ENCODE measurements at places on chromosomes 1 and 21.

GRCh38 chr1:232012773-232013386, 386.3 kb downstream of the DISC1 start:
- DNase-seq, result no peak

GRCh38 chr21:32765058-32765457, 6.5 kb downstream of the PAXBP1 start:
- DNase-seq, result no peak

- no peak for DNase-seq
Measured at GRCh38 chr1:31633117-31633516, 11.6 kb downstream of the PEF1 start.

GRCh38 chr1:7940745-7941436, at the start of gene TNFRSF9:
TSS of gene TNFRSF9 (minus strand) at chr1:7940839. CDS start at chr1:7939994, 845 bp downstream.
- DNase-seq, result no peak

- DNase-seq, result no peak
Measured at GRCh38 chr1:239426821-239427475, 40.6 kb downstream of the CHRM3 start.

- DNase-seq, result no peak
Measured at GRCh38 chr1:31426249-31426922, 13.4 kb downstream of the SERINC2 start.

- no peak for DNase-seq
Measured at GRCh38 chr1:178643831-178644230, 81.2 kb upstream of the RALGPS2 start.

DNA sequence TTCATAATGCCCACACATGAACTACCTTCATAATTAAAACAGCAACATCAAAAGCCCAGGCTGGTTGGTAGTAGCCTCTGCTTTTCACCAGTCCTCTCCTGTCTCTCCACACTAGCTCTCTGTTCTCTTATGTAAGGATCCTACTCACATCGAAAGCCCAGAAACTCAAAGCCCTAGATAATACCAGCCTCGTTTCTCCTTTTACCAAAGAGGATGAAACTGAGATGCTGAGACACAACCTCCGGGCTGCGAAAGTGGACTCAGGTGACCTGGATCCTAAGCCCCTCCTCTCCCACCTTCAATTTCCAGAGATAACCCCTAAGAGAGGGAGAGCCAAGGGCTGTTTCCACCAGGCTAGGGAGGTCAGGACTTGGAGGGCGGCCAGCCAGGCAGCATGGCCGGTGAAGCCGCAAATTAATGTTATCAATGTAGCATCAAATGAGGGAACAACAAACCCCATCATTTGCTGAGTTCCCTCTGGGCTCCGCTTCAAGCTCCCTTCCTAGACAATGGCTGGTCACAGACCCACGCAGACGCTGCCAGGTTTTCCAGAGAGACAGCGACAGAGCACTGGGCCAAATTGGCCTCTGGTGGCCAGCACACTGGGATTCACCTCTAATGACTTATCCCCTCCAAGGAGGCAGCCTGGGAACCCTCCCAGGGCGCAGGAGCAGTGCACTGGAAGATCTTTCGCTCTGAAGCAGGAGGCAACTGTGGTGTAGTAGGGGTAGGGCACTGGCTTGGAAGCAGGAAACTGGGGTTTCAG, 20.7 kb upstream of the STMN1 start:
- no peak for DNase-seq

GRCh38 chr1:101013776-101014175, 11.8 kb downstream of the DPH5 start:
- no peak for DNase-seq

GRCh38 chr1:34163792-34164731, 968 bp downstream of the CSMD2 start:
- DNase-seq, result no peak

- DNase-seq, result no peak
Measured at GRCh38 chr1:6544831-6545230, 9.5 kb downstream of the NOL9 start.

GRCh38 chr1:116794804-116795481, 40.7 kb downstream of the CD2 start:
- no peak for DNase-seq

DNA sequence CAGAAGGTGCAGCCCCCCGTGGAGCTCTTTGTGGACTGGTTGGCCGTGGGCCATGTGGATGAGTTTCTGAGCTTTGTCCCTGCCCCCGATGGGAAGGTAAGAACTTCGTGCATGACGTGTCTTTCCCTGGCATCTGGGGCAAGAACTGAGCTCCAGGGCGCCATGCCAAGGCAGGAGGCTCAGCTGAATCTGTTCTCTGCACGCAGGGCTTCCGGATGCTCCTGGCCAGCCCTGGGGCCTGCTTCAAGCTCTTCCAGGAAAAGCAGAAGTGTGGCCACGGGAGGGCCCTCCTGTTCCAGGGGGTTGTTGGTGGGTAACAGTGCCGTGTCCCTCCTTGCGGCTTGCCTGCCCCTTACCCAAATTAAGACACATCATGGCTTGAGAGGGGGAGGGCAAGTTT, 27.7 kb downstream of the PADI3 start:
- DNase-seq, result no peak

DNA sequence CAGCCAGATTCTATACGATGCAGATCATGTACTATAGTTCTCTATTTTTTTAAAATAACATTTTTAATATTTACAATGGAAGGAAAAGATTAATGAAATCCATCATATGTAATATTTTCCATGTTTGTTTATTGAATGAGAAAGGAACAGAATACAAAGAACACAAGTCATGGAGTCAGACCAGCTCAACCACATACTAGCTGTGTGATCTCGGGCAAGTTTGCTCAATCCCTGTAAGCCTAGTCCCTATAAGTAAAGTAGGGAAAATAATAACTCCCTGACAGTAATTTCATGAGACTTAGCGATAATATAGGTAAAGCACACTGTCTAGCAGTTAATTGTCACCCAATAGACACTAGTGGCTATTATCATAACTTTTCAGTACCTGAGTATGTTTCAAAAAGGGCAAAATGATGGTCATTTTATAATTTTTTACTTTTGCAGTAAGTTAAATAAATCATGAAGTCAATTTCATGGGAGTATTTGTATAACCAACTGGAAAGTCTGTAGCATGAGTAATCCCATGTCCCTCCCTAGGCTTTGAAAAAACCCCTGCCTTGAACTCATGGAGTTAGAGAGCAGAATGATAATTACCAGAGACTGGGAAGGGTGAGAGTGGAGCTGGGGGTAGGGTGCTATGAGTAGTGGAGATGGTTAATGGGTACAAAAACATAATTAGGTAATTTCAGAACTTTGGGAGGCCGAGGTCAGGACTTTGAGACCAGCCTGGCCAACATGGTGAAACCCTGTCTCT, 37.0 kb upstream of the EPS15 start:
- DNase-seq, result no peak

DNA sequence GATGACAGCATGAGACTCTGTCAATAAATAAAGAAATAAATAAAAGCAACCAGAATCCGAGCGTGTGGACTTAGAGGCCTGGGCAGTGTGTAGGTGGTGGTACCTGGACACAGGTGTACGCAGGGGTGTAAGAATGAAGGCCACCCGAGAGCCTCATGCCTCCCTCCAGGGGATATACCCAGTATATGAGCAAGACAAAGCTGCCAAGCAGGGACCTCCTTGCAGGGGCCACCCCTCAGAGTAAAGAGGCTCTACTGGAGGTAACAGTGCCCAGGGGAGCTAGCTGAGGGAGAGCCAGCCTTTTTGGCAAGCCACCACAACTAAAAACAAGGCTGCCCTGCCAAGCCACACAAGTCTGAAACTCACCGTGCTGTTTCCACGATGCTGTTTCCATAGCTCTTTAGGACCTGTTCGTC, 179.2 kb upstream of the RAB4A start:
- DNase-seq, result no peak

- DNase-seq, result no peak
Measured at GRCh38 chr1:182608845-182609610, 4.8 kb upstream of the RGS16 start.

GRCh38 chr21:38599381-38599975, 101.2 kb upstream of the ERG start:
- no peak for DNase-seq

- DNase-seq, result no peak
Measured at GRCh38 chr21:19261731-19262376, 858.3 kb upstream of the TMPRSS15 start.

DNA sequence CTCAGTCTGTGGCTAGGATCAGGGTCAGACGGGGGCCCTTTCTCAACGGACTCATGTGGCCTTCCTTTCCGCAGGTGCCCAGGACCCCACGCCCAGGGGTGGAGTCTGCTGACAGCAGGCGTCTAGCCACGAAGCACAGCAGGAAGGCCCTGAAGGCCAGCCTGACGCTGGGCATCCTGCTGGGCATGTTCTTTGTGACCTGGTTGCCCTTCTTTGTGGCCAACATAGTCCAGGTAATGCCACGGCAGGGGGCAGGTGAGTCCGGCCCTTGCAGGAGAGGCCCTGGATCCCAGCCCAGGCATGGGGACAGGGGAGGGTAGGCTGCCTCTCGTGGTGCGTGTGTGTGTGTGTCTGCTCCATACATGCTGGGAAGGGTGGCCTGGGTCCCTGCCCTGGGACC, 13.8 kb downstream of the HTR6 start:
- DNase-seq, result no peak

All from amygdala (tissue), 56 donors.